Adrenal gland (tissue), 19 donors: ENCODE measurements at places on chromosomes 1 and 21. TPM values are rescaled to one million over a fixed set of nuclear protein-coding genes. Genes with fewer than 3 reads are reported as not detected.

DNA sequence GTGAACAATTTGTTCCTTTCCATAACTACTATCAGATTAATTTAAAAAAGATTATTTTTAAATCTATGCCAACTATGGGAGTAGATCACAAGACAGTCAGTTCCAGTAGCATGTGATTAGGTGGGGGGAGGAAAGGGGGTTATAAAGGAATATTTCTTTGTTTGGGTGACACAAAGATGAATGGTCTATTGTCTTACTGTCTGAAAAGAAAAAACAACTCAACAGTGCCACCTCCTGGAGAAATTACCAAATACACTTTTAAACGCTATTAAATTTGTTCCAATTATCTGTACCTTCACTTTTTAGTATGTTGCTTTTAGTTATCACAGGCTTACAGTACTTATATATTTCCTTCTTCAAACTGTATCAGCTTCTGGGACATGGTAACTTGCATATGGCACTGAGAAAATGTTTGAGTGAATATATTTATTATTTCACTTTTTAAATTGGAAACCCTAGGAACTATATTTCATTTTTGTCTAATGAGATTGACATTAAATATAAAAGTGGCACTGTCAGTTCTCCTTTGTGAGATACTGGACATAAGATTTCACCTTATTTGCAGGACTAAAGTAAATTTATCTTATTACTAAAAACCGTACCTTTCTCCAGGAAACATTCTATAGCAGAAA is 1.7 kb upstream of the SORT1 start:
- H3K36me3 ChIP-seq = no peaks in the 10 kb centered on the region
- no peak overlapping the region for H3K4me3 ChIP-seq
- DNase-seq = peak; percentile 33

DNA sequence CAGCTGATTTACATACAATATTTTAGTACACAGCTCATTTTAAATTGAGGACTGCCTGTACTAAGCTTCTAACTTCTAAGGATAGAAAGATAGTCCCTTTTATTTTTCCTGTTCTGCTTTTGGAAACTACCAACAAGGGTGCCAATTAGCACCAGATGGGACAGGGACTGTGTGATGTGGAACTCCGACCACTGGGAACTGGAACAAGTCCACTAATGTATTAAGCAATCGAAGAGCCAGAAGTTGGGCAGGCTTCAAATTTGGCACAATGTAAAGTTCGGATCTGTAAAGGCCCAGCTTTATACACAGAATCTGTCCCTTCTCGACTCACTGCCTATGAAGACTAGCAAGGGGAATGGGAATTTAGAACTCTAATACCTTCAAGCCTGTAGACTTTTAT is 149.3 kb downstream of the ZC3H11B start:
- DNase-seq = no peak
- H3K27me3 ChIP-seq = no peaks in the 10 kb centered on the region
- H3K4me3 ChIP-seq = no peak overlapping the region
- H3K4me1 ChIP-seq = no peaks in the 10 kb centered on the region
- no peaks in the 10 kb centered on the region for H3K36me3 ChIP-seq

DNA sequence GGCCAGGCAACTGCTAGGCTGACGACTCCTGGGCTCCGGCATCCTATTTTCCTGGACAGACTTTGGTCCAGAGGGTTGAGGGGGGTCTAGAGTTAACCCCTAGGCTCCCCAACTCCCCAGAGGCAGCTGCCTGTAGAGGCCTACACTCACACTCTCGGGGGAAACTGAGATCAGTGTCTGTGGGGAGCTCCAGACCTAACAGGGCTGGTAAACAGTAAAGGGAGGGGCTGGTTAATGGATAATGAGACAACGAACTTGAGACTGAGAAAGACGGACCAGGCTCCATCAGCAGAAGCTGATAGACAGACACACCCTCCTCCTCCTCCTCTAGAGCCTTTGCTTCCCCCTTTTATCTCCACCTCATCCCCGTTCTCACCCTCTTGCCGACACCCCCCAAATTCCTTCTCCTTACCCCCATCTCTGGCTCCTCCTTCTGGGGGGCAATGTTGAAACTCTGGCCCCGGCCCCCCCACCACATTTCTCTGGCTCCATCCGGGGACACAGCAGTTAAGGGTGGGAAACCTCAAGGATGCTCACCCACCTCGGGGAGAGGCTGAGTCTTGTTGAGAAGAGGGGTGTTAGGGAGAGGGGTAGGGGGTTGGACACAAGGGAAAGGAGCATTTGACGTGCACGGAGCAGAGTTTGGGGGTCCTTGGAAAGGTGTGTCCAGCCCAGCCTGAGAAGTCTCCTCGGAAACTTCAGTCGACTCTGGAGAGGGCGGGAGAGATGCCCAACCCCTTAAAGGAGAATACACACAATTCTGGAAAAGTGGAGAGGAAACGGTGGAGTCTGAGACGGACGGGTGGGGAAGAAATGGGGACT is at the start of gene MTMR11:
Gene MTMR11 (minus strand): TSS at position 710 of the 822 bp plus-strand sequence. CDS start 232 bp downstream, at position 478.
- no peaks in the 10 kb centered on the region for H3K27me3 ChIP-seq
- no peaks in the 10 kb centered on the region for H3K36me3 ChIP-seq
- peak within 1 kb of the TSS; percentile 80 for H3K27ac ChIP-seq
- peak within 1 kb of the TSS; percentile 43 for H3K4me3 ChIP-seq
- H3K4me1 ChIP-seq = peaks cover 48% of the 10 kb centered on the region

GRCh38 chr21:45938453-45938755 is 43.2 kb upstream of the COL6A1 start:
- DNase-seq = no peak
- no peak overlapping the region for H3K4me3 ChIP-seq
- no peaks in the 10 kb centered on the region for H3K4me1 ChIP-seq

DNA sequence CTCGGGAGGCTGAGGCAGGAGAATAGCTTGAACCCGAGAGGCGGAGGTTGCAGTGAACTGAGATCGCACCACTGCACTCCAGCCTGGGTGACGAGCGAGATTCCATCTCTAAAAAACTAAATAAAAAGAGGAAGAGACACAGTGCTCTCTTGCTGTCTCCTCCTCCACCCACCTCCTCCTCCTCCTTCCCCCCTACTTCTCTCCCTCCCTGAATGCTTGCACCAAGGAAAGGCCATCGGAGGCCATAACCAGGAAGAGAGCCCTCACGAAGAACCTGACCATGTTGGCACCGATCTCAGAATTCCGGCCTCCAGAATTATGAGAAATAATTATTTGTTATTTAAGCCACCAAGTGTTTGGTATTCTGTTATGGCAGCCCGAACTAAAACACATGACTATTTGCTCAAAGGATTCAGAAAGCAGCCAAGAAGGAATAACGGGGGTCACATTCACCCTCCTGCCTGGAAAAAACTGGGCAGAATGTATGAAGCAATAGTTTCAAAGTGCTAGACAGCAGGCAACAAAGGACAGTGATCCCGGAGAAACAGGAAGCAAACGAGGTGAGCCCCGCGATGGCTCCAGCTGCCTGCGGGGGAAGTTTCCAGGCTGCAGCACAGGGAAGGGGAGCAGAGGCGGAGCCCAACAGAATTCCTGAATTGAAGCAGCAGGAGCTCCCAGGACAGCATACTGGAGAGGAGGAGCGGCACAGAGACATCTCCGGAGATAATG is 35.8 kb downstream of the LDLRAD1 start:
- H3K4me3 ChIP-seq = peak overlapping the region; percentile 39
- no peaks in the 10 kb centered on the region for H3K27me3 ChIP-seq
- no peaks in the 10 kb centered on the region for H3K4me1 ChIP-seq
- no peak for DNase-seq
- H3K27ac ChIP-seq = no peak overlapping the region

GRCh38 chr1:11335417-11336056 is 62.5 kb downstream of the UBIAD1 start:
- H3K27me3 ChIP-seq = no peaks in the 10 kb centered on the region
- H3K4me1 ChIP-seq = no peaks in the 10 kb centered on the region
- H3K4me3 ChIP-seq = no peak overlapping the region
- no peak overlapping the region for H3K27ac ChIP-seq
- H3K36me3 ChIP-seq = no peaks in the 10 kb centered on the region

DNA sequence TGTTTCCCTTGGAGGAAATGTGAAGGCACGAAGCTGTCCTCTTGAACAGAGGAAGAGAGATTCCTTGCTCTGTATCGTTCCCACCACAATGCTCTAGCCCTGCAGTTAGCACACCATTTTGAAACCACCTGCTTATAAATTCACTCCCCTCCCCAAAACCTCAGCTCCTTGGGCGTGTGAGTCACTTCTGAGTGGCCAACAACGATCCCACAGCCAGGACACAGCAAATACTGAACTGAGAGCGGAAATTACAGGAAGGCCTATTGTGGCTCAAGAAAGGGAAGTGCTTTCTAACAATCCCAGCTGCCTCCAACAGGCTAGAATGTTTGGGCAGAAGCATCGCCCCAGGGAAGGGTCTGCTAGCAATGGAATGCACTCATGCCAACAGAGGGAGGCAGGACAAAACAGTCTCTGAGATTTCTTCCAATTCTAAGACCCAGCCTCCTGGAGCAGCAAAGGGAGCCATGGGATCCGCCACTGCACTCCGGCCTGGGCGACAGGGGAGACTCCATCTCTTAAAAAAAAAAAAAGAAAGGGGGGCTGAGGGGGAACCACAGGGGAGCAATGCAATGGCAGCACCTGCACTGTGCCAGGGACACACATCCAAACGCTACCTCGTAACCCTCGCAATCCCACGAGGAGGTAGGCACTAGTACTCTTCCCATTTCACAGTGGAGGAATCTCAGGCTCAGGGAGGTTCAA is 1.9 kb downstream of the TMEM53 start:
- no peak for DNase-seq
- no peaks in the 10 kb centered on the region for H3K27me3 ChIP-seq
- no peaks in the 10 kb centered on the region for H3K36me3 ChIP-seq
- H3K4me3 ChIP-seq = no peak overlapping the region

DNA sequence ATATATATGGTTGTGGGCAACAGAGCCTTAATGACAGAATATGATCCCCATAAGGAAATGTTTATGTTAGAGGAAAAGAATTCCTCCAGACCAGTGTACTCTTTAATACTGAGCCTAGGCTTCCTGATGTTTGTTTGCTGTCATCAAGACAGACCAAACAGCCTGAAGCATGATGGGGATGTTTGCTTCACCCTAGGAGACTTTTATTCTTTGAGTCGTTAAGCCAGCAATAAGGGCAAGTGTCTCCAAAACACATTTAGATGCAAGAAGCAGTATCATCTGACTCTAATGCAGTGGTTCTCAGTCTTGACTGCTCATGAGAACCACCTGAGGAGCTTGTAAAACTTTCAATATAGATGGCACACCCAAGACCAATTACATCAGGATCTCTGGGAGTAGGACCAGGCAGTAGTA is 33.1 kb downstream of the UBE2U start:
- H3K36me3 ChIP-seq = no peaks in the 10 kb centered on the region
- no peaks in the 10 kb centered on the region for H3K4me1 ChIP-seq
- no peak overlapping the region for H3K27ac ChIP-seq
- no peak for DNase-seq
- H3K4me3 ChIP-seq = no peak overlapping the region
- no peaks in the 10 kb centered on the region for H3K27me3 ChIP-seq

DNA sequence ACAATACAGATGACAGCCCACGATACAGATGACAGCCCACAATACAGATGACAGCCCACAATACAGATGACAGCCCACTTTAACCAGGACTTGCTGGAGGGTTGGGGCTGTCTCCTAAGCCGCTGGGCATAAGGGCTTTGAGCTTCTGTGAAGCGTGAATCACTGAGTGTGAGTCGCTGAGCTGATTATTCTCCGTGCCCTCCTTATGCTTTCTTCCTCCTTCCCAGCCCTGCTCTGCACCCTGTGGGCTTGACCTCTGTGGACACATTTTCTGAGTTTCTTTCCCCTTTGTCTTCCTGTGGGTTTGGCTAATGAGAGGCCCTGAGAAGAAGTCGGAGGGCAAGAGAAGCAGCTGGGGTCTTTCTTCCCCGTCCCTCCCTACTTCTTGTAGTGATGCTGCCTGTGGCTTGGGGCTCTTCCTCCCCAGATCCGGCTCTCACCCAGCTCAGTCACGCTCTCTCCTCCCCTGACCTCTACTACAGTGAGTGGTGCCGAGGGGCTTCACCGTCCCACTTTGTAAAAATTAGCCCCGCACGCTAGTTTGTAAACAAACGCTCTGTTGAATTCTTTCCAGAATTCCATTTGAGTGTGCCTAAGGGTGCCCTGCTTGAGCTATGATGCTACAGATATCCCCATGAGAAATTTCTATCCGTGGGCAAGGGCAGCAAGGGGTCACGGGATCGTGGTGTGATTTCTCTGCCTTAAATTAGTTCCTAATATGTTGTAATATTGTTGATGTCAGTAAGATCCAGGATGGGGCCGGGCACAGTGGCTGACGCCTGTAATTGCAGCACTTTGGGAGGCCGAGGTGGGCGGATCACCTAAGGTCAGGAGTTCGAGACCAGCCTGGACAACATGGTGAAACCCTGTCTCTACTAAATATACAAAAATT is 46.4 kb upstream of the SOD1 start:
- no peaks in the 10 kb centered on the region for H3K4me1 ChIP-seq
- no peak overlapping the region for H3K4me3 ChIP-seq
- H3K36me3 ChIP-seq = no peaks in the 10 kb centered on the region
- no peak for DNase-seq
- no peak overlapping the region for H3K27ac ChIP-seq

- no peak for DNase-seq
- H3K27me3 ChIP-seq = no peaks in the 10 kb centered on the region
- no peak overlapping the region for H3K4me3 ChIP-seq
- no peaks in the 10 kb centered on the region for H3K36me3 ChIP-seq
Measured at GRCh38 chr21:31221043-31221442, 123.0 kb downstream of the TIAM1 start.

GRCh38 chr1:36994294-36994693 is 40.0 kb downstream of the GRIK3 start:
- DNase-seq = no peak
- H3K4me3 ChIP-seq = no peak overlapping the region
- no peaks in the 10 kb centered on the region for H3K27me3 ChIP-seq
- H3K4me1 ChIP-seq = no peaks in the 10 kb centered on the region
- no peak overlapping the region for H3K27ac ChIP-seq

GRCh38 chr1:19435181-19435580 is 50.2 kb downstream of the CAPZB start:
- DNase-seq = no peak
- no peaks in the 10 kb centered on the region for H3K36me3 ChIP-seq
- H3K4me1 ChIP-seq = peaks cover 49% of the 10 kb centered on the region

- no peak within 1 kb of the TSS for H3K27ac ChIP-seq
- peaks cover 3% of the 10 kb centered on the region for H3K4me1 ChIP-seq
- no peak for DNase-seq
- H3K27me3 ChIP-seq = no peaks in the 10 kb centered on the region
Measured at GRCh38 chr1:182684116-182684828, at the start of gene RGS8. TSS of gene RGS8 (minus strand) at chr1:182684587. CDS start at chr1:182669649, 14,938 bp downstream.

- H3K27me3 ChIP-seq = no peaks in the 10 kb centered on the region
- H3K4me1 ChIP-seq = no peaks in the 10 kb centered on the region
- no peak overlapping the region for H3K27ac ChIP-seq
- DNase-seq = no peak
- H3K36me3 ChIP-seq = no peaks in the 10 kb centered on the region
- no peak overlapping the region for H3K4me3 ChIP-seq
Measured at GRCh38 chr21:45908536-45909237, 72.9 kb upstream of the COL6A1 start.

The PDE9A gene
- 24.1 TPM for total RNA-seq

The RPE65 gene
- not detected for total RNA-seq

The CDA gene
- total RNA-seq = 4.8 TPM

The TAS1R3 gene
- total RNA-seq = 0.25 TPM

The VAV3 gene
- 4.1 TPM for total RNA-seq

The FCRL6 gene
- not detected for total RNA-seq

The NHLH1 gene
- total RNA-seq = not detected
